ENCODE measurements at places on chromosomes 1 and 21. TPM values are rescaled to one million over a fixed set of nuclear protein-coding genes. Genes with fewer than 3 reads are reported as not detected.

Gene MLLT11
- total RNA-seq = 1.1 TPM

Gene MROH7
- 2.5 TPM for total RNA-seq

DNA sequence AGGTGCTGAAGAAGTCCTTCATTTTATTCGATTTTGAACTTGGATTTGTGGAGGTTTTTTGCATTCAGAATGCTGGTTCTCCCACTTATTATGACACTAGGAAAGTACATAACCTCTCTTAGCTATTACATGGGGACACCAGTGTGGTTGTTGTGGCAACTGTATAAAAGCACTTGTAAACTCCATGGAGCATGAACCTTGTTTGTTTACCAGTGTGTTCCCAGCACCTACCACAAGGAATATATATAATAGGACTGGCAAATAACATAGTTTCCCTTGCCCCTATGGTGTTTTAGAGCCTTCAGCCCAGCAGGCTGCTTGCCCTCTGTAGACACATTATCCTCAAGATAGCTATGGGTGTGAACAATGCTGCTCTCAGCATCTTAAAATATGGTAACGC lies 43.1 kb downstream of the RASSF5 start:
- DNase-seq = no peak

- peak; percentile 27 for DNase-seq
Observed at GRCh38 chr1:54952950-54953718, 27.3 kb upstream of the TMEM61 start.
